ENCODE measurements at places on chromosomes 12 and 14.

DNA sequence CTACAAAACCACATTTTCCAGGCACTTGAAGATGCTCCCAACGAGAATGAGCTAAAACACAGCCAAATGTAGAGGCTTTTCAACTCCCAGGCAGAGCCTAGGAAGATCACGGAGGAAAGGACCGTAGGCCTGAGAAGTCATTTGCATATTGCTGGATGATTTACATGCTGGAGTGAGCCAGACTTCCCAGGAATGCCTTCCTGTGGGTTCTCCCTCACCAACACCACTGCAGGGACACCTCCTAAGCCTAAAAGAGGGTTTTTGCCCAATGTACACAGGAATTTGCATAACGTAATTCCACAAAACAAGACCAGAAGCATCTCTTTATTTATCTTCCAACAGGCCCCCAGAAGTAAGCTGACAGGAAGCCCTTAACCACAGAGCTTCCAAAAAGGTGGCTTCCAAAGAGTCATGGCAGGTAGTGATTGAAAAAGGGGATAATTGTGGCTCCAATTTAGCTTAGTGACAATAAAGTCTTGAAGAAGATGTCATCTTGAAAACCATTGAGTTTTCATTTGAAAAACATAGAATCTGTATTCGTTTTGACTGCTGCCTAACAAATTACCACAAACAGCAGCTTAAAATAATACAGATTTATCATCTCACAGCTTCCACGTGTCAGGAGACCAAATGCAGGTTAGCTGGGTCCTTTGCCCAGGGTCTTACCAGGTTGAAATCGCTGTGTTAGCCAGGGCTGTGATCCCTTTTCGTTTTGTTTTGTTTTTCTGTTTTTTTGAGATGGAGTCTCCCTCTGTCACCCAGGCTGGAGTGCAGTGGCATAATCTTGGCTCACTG lies 116.2 kb downstream of the EGLN3 start:
- DNase-seq: no peak

DNA sequence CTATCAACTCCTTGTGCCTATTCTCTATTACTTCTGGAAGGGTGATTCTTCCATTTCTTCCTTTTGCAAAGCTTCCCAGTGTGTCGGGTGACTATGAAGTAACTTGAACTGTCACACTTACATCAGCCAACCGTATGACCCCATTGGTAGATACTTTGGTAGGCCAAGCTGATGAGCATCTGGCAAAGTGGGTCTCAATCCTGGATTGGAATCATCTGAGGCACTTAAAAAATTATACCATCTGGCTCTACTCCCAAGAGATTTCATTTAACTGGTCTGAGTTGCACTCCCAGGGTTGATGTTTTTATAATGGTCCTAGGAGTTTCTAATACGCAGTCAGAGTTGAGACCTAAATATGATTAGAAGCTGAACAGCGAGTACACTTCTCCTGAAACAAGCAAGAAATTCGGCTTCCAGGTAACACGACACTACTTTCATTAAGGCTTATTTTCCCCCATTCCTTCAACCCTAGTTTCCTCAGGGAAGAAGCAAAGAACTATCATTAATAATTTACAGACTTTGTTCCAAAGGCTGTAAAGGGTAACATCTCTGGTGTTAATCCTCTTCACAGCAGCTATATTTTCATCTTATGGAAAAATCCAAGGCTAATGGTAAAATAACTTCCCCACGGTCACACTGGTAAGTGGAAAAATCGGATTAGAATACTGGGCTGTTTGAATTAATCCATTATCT lies 76.8 kb downstream of the PDE6H start:
- DNase-seq: no peak

GRCh38 chr12:71190822-71191221 lies 33.0 kb upstream of the TSPAN8 start:
- DNase-seq: no peak

DNA sequence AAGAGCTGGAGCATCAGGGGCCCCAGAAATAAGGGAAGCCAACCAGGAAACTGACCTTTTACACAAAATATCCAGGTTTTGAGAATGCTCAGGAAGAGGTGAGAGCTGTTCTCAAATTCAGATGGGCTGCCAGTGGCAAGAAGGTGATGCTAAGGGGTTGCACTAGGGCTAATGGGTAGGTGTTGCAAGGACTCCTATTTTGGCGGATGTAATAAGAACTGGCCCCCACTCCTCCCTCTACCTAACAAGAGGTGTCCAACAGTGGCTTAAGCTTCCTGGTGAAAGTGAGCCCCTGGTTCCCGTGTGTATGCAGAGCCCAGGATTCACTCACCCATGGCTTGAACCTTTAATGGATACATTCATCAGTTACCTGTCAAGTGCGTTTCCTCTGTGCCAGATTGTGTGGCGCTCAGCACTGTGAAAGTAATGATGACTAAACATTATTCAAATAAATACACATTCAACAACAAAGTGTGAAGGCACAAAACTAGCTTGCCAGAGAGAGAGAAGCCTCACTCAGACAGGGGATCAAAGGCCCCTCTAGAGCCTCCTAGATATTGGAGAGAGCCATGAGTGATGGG lies 705 bp upstream of the CHGA start:
- DNase-seq: no peak

GRCh38 chr12:125178222-125178621 lies 113.0 kb downstream of the AACS start:
- no peak for DNase-seq

DNA sequence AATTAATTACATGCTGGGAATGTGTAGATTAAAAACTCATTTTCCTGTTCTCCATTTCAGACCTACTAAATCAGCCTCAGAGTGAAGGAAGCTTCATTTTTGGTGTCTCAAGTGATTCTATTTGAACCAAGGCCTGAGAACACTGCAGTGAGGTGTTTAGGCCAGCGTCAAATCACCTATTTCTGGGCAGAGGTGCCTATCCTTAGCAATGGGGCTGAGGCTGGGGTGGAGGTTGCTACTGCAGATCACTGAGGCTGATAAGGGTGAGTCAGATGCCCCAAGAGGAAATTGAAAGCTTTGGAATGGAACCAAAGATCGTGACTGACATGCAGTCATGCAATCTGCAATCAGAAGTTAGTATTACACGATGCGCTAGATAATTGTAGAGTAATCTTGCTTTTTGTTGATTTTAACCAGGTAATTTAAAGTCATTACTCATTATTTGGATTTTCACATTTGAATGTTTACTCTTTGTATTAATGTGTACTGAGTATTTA lies 4.4 kb downstream of the TXNRD1 start:
- DNase-seq: no peak

- no peak for DNase-seq
Observed at GRCh38 chr12:124162151-124163110, 132.5 kb upstream of the RFLNA start.

DNA sequence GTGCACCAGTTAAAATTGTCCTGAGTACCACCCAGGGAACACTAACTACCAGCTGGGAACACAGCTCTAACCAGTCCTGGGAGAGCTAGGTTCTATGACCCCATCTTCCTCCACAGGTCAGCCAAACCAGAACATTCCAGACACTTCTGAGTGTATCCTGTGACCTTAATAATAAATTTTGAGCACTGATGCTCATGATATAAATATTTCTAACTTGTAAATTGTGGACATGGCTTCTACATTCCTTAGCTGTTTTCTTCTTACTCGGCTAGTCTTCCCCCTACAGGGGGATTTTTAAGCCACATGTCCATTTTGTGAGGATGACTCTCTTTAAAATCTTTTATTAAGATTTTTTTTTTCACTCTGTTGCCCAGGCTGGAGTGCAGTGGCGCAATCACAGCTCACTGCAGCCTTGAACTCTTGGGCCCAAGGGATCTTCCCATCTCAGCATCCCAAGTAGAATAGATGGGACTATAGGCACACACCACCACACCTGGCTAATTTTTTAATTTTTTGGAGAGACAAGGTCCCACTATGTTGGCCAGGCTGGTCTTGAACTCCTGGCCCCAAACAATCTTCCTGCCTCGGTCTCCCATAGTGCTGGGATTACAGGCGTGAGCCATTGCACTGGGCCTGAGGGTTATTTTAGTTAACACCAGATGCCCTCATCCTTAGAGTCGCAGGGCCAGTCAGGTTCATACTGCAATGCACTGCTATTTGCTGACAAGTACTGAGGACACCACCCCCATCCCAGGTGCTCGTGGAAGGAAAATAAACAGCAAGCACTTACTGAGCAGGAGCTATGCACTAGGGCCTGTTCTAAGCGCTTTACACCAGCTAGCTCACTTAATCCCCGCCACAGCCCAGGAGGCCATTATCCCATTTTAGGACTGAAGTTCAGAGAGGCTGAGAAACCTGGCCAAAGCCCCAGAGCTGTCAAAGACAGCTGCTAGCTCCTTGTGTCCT lies 142.6 kb upstream of the NCOR2 start:
- DNase-seq: no peak

GRCh38 chr12:42587601-42588523 lies 1.7 kb downstream of the PRICKLE1 start:
- DNase-seq: no peak

GRCh38 chr12:28296287-28296686 lies 106.0 kb downstream of the CCDC91 start:
- no peak for DNase-seq

DNA sequence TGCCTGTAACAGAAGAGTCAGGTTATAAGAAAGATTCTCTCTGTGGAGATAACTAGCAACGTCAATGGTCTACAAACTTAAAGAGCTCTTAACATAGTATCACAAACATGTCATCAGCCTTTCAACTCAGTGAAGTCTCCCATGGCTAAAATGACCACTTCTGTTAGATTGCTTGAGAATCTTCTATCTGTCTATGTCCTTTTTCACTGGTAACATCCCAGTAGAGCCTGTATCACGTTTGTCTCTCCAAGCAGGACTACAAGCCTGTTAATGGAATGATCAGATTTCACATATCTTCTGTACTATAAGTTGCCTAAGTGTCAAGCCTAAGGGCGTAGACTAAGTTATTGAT lies 50.7 kb downstream of the SLC2A13 start:
- no peak for DNase-seq

DNA sequence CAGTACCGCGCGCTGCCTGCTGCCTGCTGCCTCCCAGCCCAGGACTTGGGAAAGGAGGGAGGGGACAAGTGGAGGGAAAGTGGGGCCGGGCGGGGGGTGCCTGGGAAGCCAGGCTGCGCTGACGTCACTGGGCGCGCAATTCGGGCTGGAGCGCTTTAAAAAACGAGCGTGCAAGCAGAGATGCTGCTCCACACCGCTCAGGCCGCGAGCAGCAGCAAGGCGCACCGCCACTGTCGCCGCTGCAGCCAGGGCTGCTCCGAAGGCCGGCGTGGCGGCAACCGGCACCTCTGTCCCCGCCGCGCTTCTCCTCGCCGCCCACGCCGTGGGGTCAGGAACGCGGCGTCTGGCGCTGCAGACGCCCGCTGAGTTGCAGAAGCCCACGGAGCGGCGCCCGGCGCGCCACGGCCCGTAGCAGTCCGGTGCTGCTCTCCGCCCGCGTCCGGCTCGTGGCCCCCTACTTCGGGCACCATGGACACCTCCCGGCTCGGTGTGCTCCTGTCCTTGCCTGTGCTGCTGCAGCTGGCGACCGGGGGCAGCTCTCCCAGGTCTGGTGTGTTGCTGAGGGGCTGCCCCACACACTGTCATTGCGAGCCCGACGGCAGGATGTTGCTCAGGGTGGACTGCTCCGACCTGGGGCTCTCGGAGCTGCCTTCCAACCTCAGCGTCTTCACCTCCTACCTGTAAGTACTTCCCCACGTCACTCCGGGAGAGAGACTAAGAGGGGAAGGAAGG lies at the start of gene LGR5:
Gene LGR5 (plus strand): TSS at position 186 of the 732 bp plus-strand sequence. CDS start 283 bp downstream, at position 469.
- DNase-seq: no peak

- no peak for DNase-seq
Observed at GRCh38 chr14:68941820-68942219, 37.3 kb downstream of the ACTN1 start.

GRCh38 chr12:112370868-112371510 lies 11.2 kb downstream of the HECTD4 start:
- DNase-seq: no peak

GRCh38 chr12:1078002-1078401 lies 87.0 kb downstream of the ERC1 start:
- no peak for DNase-seq

DNA sequence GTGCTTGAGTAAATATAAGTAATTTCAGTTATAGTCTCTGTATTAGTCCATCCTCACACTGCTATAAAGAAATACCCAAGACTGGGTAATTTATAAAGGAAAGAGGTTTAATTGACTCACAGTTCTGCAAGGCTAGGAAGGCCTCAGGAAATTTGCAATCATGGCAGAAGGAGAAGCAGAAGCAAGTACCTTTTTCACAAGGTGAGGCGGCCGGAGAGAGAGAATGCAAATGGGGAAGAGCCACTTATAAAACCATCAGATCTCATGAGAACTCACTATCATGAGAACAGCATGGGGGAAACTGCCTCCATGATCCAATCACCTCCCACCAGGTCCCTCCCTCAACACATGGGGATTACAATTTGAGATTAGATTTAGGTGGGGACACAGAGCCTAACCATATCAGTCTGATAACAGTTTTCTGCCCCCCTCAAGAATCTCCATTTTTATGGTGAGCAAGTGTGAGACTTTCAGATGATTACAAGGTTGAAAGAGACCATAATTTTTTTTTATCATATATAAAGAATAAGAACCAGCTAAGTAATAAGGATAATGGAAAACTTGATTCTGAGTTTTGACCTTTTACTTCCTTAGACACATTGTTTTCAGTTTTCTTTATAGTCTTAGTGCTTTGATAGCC lies 35.6 kb downstream of the LEMD3 start:
- DNase-seq: no peak

DNA sequence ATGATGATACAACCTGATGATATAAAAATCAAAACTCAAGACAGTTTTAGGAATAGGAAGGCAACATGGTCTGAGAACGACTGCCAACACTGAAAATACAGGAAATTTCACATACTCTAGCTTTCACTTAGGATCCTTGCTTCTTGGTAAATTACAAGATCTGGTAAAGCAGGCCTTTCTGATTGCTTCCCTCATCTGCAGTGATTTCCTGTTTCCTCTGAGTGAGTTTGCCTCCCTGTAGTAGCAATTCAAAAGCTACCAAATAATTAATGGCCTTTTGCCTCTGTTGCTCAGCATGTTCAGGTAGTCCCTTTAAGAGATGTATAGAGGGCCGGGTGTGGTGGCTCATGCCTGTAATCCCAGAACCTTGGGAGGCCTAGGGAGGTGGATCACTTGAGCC lies 2.0 kb upstream of the IRAK3 start:
- DNase-seq: no peak

DNA sequence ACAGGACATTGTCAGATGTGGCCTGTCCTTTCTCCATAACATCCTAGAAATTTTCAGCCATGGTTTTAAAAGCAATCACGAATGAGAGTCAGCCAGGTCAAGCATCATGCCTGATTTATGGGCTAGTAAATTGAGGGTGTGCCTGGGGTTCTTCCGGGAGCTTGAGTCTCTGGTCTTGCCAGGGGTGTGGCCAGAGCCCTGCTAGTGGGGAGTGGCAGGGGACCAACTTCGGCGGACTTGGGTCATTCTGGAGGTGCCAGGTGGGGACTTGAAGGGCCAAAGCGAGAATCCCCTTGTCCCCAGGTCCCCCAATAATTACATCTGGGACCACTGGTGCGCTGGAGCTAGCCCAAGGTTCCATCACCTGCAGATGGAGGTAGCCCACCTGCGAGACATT lies 5.7 kb downstream of the OTUB2 start:
- no peak for DNase-seq

- DNase-seq: no peak
Observed at GRCh38 chr14:104107101-104107581, 21.6 kb downstream of the ASPG start.

- DNase-seq: no peak
Observed at GRCh38 chr12:130486891-130487416, 149.3 kb downstream of the PIWIL1 start.
